ENCODE measurements at places on chromosomes 5 and 9.

- DNase-seq: no peak
These were observed 2.8 kb downstream of the DCAF12 start for GRCh38 chr9:34123682-34124081.

DNA sequence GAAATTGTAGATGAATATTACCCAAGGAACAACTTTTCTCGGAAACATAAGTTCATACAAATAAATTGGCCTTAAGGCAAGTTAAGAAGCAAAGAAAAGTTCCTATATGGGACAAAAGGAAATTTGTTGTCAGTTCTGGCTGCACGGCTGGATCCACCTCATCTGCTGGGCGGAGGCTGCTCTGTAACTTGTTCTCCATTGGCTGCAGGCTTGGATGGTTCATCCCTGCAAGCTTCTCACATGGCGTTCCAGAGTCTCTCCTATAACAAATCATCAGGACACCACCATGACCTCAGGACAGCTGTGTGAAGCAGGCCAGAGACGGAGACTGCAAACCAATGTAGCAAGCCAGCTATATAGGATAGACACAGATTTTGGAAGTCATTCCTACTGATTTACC is 81.4 kb upstream of the DAB2 start:
- no peak for DNase-seq

DNA sequence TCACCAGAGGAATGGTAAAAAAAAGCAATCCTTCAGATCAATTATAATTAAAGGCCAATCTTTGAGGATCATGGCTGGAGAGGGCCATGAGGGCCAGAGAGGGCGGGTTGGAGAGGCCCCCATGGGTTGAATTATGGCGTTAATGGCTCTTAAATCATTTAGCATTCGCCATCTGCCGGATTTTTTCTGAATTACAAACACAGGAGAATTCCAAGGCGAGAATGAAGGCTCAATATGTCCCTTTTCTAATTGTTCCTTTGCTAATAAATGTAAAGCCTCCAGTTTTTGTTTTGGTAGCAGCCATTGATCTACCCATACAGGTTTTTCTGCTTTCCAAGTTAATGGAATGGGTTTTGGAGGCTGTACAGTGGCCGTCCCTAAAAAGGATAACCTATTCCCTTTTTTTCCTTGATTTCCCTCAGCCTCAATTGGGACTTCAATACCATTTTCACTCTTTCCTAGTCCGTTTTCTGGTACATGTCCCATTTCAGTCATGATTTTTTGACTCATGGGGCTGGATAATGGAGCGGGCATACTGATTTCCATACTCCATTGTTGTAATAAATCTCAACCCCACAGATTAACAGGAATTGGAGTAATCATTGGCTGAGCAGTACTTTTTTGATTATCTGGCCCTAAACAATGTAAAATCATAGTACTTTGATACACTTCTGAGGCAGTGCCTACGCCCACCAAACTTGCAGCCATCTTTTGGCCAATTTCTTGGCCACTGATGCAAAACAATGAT is 6.7 kb upstream of the TMEM141 start:
- DNase-seq: no peak

DNA sequence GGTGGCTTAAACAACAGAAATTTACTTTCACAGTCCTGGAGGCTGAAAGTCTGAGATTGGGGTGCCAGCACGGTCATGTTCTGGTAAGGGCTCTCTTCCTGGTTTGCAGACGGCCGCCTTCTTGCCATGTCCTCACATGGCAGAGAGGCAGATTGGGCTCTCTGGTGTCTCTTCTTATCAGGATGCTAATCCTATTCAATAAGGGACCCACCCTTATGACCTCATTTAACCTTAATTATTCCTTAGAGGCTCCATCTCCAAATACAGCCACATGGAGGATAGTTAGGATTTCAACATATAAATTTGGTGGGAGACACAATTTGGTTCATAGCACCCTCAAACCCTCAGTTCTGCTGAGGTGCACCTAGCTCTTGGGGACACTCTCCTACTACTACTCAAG is 180.4 kb downstream of the DAB2IP start:
- DNase-seq: no peak

DNA sequence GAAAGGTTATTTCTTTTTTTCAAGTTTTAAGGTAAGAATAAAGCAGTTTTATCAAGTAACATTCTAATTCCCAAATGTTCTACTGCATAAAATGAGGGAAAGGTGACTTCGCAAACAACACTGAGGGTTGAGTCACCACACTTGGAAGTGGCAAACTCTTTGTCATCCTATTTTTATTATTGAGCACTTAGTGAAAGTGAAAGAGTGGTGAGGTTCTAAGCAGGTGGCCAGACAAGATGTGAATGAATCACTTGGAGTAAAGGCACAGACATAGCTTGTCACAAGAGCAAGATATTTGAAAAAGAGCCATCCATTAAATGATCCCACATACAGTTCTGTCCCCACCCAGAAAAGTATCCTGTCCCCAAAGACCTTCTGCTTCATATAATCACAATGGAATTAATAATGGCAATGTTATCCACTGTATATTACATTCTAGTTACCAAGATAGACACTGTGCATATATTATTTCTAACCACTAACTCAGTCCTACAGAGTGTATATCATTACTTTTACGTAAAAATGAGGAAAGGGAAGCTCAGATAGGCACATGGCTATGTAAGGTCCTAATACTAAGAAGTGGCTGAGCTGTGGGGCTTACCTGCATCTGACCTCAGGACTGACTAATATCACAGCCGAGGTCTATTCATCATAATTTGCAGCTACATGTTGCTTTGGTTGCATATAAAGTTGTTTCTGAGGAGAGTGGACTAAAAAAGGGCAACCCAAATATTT is 730.4 kb upstream of the MEF2C start:
- DNase-seq: no peak

GRCh38 chr5:180097163-180097894 is 25.8 kb upstream of the RNF130 start:
- no peak for DNase-seq

GRCh38 chr9:5922192-5922591 is 31.5 kb downstream of the MLANA start:
- no peak for DNase-seq

GRCh38 chr9:89722712-89723111 is 117.9 kb downstream of the GADD45G start:
- DNase-seq: no peak

DNA sequence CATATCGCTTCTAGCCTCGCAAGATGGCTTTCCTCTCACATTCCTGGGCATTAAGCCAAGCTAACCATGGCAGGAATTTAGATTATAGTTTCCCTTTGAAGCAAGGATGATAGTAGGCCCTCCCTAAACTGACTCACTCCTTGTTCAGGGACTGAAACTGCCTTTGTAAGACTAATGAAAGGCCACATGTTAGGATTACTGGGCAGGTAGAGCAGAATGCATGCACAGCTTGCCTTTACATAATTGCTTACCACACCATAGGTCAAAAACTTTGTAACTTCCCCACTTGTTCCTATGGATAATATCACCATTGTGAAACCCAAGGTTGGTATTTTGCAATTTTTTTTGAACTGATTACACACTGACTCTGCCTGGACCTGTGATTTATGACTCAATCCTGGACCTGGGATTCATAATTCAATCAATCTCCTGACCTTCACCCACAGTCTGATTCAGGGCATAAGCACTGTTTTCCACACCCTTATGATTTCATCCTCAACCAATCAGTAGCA is 41.0 kb upstream of the PRDM9 start:
- no peak for DNase-seq

GRCh38 chr9:95105519-95106287 is 211.8 kb downstream of the FANCC start:
- DNase-seq: no peak

- no peak for DNase-seq
These were observed 32.1 kb downstream of the PDGFRB start for GRCh38 chr5:150123542-150123941.

All from activated effector memory CD4-positive, alpha-beta T cell treated with anti-CD3 and anti-CD28 coated beads, Interleukin-2, amount 50 U/mL, for 16 hours (primary cell).